C1 segment of cervical spinal cord (tissue), 14 donors: ENCODE measurements at places on chromosomes 7 and 10.
A peak's percentile ranks its signal among the peaks of the same experiment; 100 is the strongest.

GRCh38 chr7:86814661-86815379, 171.1 kb downstream of the GRM3 start:
- peak; percentile 20 for DNase-seq

DNA sequence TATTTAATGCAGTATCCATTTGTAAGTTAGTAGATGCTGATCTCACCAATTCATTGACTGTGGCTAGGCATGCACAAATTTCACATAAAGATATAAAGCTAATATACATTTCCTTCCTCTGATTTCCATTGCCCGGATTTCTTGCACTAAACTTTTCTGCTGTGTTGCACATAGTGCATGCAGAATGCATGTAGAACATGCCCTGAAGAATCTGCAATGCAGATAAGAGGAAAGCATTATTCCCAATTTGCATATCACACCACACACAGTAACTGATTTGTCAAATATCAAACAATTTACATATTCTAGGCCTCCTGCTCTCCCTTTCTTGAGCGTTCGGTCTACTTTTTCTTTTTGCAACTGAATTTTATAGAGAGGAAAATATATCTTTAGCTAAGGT, 124.2 kb downstream of the LRRTM3 start:
- DNase-seq: no peak

- DNase-seq: no peak
These were observed 1203.2 kb downstream of the SORCS3 start for GRCh38 chr10:105844241-105844640.

- DNase-seq: no peak
These were observed 126.2 kb upstream of the ETV1 start for GRCh38 chr7:14115701-14116100.

DNA sequence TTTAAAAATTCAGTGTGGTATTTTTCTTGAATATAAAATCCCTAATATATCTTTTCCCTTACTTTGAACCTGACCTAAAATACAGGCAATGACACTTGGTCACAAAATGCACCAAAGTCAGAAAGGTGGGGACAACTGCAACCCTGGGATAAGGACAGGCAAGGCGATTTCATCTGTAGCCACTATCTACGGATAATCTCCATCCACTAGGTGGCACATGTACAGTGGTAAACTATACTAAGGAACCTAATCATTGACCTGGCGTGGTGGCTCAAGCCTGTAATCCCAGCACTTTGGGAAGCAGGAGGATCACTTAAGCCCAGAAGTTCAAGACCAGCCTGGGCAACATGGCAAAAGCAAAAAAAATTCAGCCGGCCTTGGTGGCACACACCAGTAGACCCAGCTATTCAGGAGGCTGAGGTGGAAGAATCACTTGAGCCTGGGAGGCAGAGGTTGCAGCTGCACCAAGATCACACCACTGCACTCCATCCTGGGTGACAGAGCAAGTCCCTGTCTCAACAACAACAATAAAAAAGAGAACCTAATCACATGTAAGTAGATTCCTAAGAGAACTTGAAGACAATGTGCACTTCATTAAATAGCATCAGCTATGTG, 98.9 kb downstream of the KMT2C start:
- DNase-seq: no peak

DNA sequence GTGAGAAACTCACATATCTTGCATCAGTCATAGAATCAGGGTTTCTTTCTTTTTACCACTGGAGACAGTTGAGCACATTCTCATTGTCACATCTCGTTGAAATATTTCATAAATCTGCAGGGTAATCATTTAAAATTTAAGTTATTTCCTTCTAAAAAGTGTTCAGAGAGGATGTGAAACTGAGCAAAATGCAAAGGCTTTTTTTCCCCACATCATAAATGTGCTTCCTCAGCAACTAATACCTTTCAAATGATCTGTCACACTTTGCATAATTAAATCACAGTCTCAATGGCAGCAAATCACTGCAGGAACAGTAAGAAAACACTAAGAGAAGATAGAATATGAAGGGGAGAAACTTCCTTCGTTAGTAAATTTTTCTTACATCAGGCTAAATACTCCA, 187.5 kb downstream of the EVX1 start:
- no peak for DNase-seq

GRCh38 chr7:106848851-106849442, 16.1 kb upstream of the PIK3CG start:
- DNase-seq: no peak

DNA sequence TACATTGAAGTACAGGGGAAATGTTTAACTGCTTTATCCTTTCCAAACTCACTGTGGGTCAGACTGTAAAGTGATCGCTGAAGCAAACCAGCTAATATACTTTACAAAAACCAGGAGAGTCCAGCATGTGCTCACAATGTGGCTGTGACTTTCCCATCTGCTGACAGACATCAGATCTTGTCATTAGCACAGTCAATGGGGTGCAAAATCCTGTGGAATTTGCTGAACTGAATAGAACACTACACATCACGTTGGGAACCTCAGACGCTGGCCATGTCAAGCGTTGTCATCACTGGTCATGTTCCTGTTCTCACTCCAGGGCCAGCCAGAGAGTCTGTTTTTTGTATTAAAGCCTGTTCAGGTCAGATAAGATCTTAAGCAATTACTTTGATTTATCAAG, 83.4 kb downstream of the AGMO start:
- DNase-seq: no peak

DNA sequence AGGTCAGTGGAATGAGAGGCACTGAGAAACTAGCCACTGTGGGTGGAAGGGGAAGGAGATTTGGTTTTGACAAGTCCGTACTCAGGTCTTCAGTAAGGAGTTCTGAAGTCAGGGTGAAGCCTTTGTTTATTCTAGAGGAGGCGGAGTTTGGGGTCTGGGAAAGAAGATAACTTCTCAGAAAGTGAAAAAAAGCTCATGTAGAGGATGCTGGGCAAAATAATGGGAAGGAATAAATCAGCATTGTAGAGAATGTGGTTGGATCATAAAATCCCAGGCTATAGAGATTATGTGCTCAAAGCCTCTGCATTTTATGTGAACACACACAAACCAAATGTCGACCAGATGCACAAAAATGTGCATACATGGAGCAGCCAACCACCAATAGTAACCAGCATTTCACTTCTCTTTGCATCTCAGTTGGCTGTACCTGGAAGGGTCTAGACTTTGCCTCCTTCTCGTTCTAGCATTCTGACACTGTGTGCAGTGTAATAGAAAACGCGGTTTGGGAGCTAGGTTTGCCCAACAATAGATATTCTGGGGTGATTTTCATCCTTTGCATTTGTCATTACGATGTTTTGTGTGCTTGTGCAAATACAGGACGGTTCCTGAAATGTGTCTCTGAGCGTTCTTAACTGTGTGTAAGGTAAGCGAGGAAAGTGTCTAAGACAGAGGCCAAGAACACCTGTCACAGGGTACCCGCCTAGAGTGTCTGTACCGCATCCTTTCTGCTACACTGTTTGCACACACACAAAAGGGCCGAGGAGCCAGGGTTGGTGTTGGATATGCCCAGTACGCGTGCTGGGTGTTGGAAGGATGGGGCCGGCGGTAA, 603 bp upstream of the HECW1 start:
- no peak for DNase-seq

- DNase-seq: no peak
These were observed 49.4 kb downstream of the ARHGAP22 start for GRCh38 chr10:48555310-48556042.

DNA sequence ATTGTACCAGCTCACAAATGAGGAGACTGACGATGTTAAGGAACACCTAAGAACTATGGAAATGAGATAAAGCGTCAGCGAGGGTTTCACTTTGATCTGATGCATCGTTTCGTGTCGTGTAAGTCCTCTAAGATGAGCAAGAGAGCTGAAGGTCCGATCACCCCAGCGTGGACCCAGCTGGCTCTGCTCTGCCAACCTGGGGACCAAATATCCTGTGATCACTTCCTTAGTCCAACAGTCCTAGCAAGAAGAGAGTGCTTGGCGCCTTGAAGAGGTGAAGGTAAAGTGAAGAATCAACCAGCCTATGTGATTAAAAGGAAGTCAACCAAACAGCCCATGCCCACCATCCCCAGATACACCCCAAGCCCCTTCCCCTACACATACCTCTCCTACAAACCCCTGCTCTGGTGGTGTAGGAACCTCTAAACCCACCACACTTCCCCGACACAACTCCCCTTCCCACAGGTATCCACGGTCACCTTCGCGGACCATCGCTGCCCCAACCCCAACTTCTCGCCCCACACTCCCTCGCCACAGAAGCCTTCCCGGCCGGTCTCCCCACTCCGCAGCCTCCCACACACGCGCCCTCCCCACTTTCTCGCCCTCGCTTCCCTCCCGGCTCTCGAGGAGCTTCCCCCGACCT, 722 bp downstream of the UPF2 start:
- no peak for DNase-seq

GRCh38 chr7:76304888-76305375, 2.5 kb downstream of the HSPB1 start:
- DNase-seq: peak; percentile 74

DNA sequence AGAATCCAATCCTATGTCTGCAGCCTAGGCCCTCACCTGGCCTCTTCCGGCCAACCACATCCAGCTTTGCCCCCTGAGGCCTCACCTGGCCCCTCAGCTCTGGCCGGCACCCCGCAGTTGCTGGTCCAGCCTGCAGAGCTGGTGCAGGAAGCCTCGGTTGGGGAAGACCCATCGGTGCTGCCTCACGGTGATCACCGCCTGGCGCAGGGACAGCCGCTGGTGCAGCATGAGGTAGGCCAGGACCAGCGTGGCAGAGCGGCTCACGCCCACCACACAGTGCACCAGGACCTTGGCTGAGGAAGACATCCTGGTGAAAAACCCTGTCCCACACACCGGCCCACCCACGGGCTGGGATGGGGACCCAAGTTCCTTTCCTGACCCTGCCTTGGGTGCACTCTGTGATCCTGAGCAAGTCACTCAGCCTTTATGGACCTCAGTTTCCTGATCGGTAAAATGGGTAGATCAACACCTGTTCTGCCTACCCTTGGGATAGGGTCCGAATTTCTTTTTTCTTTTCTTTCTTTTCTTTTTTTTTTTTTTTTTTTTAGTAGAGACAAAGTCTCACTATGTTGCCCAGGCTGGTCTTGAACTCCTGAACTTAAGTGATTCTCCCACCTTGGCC, 5.8 kb upstream of the SAMD8 start:
- DNase-seq: no peak

DNA sequence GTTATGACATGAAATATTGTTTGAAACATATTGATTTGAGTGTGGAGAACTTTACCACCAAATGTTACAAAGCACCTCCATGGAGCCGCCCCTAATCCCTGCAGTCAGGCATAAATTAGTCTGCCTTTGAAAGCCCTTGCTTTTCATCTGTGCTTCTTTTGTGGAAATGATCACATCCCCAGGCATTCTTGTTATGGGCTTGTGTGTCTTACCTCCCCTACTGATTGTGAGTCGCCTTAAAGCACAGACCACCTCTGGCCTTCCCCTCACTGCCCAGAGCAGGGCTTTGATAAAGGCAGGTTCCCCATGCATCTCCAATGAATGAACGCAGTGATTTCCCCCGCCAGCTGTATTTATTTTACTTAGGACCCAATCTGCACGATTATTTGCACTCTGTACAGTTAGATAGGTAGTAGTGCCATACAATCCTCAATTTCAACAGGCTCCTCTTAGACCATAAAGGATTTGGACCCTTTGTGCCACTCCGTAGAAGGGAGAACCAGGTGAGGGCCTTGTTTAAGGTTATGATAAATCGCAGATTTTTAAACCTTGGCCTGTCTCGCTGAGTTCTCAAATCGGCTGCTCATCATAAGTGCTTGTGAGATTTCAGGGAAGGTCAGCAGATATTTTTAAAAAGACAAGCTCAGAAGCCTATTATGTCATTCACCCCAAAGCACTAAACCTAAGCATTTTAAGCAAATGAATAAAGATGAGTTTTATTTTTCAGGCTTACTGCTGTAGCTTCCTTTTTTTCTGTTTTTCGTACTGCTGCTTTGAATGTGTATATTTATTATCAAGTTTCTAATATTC, 107.8 kb downstream of the CUBN start:
- no peak for DNase-seq

DNA sequence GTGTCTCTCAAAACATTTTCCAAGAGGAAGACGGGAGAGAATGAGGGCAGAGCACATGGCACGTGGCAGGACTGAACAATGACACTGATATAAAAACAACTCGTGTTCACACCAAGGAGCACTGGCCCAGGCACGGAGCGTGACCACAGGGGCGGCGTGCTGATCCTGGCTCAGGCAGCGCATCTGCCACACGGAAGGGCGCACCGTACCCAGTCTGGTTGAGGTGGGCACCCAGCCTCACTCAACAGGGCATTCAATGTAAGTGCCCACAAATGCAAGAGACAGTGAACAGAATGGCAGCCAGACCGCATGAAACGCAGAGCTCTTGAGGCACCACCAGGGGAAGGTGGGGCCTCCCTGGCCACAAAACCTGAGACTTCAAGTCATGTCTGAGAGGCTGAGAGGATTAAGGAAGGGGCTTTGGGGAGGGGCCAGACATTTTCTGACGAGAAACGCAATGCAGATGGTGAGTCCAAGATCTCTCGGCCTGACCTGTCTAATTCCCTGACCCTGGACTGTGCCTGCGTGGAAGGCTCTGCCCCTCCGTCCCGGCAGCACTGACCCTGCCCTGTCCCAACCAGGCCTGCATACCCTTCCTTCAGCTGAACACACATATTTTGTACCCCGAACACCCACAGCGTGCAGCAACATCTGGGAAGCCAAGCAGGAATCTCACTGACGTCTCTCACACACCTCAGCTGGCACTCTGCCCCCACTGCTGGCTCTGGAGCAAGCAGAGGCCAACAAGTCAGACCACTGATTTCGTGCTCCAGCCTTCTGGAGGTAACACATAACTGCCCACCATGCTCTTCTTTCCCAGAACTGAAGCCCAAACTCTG, 35.5 kb downstream of the VOPP1 start:
- no peak for DNase-seq

DNA sequence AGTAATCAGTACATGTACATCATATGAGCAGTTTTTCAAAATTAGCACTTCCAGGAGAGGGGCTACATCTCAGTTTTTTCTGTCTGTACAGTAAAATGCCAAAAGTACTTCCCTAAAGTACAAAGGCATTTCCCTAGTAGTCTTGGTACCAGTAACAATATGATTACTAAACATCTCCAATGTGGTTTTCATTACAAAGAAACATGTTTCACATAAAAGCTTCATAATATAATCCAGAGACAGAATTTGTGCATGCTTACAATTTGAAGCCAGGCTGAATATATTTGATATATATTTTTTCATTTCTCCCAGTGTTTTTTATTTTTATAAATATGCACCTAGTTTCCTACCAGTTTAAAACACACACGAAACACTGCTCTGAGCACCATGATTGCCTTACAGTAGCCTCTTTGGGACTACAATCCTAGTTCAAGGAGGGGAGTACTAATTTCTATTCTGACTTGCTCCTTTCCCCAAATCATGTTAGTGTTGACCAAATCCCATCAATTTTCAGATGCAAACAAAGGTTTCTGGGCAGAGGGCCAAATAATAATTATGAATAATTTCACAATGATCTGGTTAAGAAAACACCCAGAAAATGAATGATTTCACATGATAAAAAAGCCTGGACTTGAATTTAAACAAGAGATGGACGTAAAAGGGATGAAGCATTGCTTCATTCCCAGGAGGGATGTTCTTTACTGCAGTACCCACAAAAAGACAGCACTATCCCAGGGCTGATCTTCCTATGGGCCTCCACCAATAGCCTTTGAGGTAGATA, 201.3 kb downstream of the SLC25A13 start:
- no peak for DNase-seq
